ENCODE measurements at places on chromosomes 3 and 15.

DNA sequence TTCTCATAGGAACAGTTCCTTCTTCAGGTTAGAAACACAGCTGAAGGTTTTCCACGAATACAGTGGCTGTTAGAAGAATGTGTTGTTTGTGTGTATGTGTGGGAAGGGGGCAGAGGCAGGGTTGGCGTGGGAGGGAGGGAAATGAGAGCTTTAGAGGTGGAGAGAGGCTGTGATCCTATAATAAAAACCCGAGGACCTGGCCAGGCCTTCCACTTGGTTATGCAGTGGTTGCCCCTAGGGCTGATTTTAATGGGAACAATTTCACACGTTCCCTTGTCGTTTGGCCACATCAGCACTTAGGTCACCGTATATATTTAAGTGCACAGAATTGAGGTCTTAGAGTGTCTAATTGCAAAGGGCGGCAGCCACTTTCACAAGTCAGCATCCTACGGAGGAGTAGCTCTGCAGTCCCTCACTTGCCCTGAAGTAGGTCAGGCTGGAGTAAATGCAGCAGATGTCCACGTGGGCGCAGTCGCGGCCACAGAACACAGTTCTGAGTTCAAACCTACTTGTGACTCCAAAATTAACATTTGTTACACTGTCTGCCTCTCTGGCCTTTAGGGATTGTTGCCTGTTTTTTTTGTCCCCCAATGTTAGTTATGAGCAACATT lies 85.6 kb downstream of the PDCD6IP start:
- DNase-seq = no peak

DNA sequence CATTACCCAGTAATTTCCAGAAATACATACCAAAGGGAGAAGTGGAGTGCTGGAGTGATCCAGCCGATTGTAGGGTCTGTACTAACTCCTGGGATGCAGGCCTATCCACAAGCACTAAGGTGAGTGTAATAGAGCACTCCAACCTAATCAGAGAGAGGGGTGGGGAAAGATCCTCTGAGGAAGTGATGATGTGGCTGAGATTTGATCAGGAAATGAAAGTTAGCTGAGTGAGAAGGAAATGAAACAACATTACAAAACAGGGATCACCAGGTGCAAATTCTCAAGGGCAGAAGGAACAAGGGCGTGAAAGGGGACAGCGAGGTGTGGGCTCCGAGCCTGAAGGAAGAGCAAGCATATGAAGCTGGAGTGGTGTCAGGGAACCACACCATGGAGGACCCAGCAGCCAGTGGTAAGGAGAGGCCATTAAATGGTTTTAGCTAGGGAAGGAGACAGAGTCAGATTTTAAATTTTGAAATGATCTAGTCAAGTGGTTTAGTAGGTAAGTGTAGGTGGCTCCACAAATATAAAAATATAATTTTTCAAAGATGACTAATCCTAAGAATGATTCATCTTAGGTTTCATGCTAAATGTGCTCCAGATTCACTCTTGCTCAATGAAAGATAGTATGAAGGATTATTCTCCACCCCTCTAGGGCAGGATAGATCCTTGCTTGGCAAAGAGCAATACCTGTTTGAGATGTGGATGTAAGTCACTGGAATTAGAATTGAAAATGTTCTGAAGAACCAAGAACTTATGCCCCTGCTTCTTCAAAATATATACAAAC lies 348.7 kb downstream of the TBL1XR1 start:
- no peak for DNase-seq

GRCh38 chr15:36589971-36590370 lies 10.5 kb downstream of the CDIN1 start:
- DNase-seq = no peak

DNA sequence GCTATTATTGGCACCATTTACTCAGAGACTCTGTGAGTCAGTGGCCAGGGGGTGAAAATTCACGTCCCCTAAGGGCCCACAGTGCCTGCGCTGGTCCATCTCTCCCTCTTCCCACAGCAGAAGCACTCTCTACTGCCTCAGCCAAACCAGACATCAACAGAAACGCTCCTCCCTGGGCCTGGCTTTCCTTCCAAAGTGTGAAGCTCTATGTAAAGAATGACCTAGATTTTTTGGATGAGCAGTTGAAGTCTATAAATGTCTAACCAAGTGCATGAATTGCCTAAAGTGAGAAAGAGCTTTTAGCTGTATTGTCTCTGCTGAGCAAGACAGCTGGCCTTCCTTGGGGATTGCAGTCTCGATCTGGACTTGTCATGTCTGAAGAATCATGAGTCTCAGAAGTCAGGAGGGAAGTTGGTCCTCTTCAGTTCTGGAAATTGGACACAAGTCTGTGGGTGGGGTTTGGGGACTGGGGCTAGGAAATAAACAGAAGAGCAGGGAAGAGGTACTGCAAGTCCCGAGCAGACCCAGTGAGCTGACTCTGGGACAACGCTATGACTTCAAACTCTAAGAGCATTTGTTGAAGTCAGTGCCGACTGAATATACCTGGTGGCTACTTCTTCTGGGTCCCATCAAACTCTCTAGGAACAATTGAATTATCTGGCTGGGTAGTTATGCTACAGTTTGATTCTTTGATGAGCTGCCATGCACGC lies 29.0 kb downstream of the RASGRP1 start:
- DNase-seq = no peak

- no peak for DNase-seq
These were observed 280.8 kb upstream of the UBE2E2 start for GRCh38 chr3:22922317-22922716.

DNA sequence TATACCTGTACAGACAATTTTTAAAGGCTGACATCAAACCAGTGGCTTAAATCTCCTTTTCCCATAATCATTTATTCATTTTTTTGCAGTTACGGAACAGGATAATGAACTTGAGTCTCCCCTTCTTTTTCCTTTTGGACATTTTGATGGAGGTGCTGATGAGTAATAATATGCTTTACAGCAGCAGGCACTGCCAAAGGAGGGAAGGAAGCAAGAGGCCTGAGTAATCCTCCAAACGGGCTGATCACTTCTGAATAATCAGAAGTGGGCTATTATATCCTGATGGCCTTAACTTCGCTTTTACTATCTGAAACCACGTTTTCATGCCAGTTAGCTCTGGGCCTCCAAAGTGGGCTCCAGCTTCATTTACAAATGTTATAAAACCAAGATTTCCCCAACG lies 527.2 kb downstream of the FOXP1 start:
- DNase-seq = no peak

- no peak for DNase-seq
These were observed 96.3 kb downstream of the EOMES start for GRCh38 chr3:27625864-27626263.

DNA sequence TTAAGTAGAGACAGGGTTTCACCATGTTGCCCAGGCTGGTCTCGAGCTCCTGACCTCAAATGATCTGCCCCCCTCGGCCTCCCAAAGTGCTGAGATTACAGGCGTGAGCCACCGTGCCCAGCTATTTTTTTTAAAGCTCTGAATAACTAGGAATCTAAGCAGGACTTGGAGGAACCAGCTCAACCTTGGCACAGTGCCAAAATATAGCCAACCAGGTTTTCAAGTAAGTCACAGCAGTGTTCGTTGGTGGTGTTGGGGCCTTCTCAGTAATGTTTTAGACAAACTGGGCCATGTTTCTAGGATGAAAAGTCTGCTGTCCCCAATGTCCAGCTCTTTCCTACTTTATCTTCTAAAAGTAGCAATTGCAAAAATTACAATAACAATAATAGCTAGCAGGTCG lies 6.4 kb upstream of the ADAM10 start:
- DNase-seq = no peak

GRCh38 chr3:33775363-33775762 lies 23.1 kb upstream of the PDCD6IP start:
- DNase-seq = no peak

DNA sequence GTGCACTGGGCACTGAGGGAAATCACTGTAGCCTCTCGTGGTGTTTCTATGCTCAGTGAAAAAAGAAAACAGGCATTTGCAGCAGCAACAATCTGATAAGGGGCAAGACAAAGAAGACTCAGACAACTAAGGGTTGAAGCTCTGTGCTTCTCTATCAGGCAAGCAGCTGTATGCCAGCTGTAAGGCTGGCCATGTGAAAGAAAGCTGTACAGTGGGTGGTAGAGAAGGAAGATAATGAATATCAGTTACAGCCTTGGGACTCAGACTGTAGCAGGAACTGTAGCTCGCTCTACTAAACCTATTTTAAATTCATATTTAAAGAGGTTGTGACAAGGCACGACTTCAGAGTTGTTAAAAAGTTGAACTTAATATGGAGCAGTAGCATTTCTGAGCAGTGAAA lies 76.3 kb downstream of the VGLL3 start:
- DNase-seq = no peak

DNA sequence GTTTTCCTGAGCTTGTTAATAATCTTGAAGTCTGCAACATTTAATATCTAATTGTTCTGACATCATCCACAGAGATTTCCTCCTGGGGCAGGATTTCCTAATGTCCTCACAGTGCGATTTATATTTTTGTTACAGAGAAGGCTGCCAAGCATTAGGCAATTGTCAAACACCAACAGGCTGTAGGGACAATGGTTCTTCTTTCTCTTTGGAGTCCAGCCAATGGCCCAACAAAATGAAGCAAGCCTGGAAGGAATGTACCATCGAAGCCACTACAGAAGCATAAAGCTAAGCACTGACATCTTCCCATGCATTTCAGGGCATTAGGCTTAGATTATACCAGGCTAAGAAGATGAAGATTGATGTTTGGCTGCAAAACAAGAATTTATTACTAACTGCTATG lies 173.0 kb upstream of the FRMD4B start:
- no peak for DNase-seq

DNA sequence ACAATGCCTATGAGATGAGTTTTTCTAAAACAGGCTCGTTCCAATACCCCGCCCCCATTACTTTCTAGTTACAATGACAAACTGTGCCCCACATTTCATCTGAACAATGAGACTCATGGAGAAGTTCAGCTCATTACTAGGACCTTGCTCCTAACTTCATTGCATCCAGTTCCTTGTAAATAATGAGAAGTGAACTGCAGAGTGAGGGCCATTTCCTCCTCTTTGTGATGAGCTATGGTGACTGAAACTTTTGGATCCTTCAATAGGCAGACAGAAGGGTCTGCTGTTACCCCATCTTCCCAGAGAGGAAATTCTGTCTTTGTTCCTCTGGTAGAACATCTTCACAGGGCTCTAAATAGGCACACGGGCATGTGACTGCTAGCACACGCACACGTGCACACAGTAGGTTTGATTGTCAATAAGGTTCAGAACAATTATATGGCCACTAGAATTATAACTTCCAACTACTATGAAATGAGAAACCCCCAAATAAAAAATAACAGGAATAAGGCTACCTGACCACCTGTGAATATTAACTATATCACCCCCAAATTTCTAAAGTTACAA lies 51.8 kb downstream of the SERP1 start:
- DNase-seq = no peak

Data from activated CD4-positive, alpha-beta T cell treated with anti-CD3 and anti-CD28 coated beads for 4 hours (primary cell).